ENCODE measurements at places on chromosomes 5 and 9.

DNA sequence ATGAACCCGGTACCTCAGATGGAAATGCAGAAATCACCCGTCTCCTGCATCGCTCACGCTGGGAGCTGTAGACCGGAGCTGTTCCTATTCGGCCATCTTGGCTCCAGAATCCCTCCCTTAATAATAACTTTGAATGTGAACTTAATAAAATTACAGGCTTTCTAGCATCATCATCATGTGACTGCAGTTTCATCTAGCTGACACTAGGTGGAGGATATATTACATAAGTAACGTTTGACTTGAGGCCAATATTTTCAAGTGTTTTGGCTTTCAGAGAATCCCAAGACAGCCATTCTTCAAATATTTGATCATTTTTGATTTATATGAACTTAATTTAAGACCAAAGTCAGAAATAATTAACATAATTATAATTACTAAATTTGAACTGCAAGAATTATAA lies 474.9 kb upstream of the CDH10 start:
- no peak for DNase-seq
- no peak overlapping the region for H3K27ac ChIP-seq
- no peaks in the 10 kb centered on the region for H3K27me3 ChIP-seq

GRCh38 chr5:137366526-137366925 lies 132.6 kb downstream of the SPOCK1 start:
- H3K4me3 ChIP-seq, result no peak overlapping the region
- no peaks in the 10 kb centered on the region for H3K4me1 ChIP-seq
- no peak for DNase-seq
- no peak overlapping the region for H3K27ac ChIP-seq

DNA sequence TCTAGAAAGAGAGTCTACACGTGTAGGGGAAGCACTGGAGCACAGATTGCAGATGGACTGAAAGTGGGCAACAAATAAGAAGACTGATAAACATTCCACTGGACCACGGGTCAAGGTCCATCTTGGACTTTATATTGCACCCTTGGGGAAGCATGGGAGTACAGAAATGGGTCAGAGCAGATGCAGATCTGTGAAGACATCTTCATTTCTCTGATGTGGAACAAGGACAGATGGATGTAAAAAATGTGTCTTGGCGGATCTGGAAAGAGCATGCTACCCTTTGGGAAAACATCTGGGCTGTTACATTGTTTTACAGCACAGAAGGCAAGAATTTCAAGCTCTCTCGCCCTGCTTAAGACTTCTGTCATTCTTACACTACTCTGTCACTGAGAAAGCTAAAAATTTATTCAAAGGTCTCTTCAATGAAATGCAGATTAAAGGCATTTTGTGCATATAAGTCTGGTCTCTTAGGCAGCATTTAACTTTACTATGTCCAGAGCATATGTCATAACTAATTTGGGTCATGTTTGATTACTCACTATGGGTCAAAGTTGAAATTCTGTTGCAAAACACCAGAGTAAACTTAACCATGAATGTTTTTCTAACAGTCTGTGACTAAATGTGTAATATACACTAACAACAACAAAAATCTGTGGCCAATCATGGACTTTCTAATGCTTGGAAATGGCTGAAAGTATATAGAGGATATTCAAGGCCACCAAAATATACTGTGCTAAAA lies 756.4 kb upstream of the DMAC1 start:
- no peak for DNase-seq
- no peaks in the 10 kb centered on the region for H3K36me3 ChIP-seq
- H3K4me3 ChIP-seq, result no peak overlapping the region
- H3K27me3 ChIP-seq, result no peaks in the 10 kb centered on the region

DNA sequence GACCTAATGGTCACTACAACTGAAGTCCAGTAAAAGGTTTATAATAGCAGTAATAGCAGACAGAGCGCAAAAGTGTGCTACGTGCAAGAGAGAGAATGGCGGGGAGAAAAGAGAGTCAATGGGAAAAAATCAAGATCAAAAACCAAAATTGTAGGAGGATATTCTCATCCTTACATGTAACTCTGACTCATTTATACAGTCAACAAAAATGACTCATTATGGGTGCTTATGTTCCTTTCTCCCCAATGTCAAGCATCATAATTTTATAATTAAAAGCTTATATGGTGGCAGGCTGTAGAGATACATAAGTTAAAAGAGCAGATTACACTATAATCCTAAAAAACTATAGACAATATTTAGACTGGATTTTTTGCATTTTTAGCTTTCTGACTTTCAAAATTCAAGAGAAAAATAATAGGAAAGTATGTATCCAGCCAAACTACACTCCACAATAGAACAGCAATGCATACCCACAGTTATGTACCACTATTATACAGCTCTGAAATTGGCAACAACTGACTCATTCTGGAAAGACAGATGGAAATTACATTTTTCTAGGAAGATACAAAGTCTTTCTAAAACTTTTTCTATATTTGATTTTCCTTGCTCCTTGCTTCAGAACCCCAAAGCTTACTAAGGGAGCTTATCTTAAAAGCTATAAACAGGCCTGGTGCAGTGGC lies 78.4 kb downstream of the PLPP1 start:
- H3K27ac ChIP-seq, result no peak overlapping the region
- H3K4me1 ChIP-seq, result peaks cover 17% of the 10 kb centered on the region
- no peak overlapping the region for H3K4me3 ChIP-seq
- no peak for DNase-seq

DNA sequence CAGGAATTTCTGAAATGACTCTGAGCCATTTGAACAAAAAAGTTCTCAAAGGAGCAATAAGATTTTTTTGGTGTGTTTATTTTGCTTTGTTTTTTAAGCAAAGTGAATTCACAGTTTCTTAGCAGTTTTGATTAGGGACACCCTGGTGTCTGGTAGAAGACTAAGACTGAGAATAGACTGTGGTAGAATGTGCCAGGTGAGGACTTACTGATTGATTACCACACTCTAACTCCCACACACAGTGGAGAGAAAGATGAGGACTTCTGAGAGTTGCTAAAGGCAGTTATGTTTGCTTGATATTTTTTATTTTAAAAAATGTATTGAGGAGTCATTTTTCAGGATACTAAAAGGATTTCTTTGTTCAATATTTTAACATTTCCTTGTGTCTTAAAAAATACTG lies 175.1 kb downstream of the CD180 start:
- H3K27ac ChIP-seq, result no peak overlapping the region
- H3K27me3 ChIP-seq, result no peaks in the 10 kb centered on the region
- peaks cover 4% of the 10 kb centered on the region for H3K36me3 ChIP-seq
- H3K4me1 ChIP-seq, result peaks cover 56% of the 10 kb centered on the region
- DNase-seq, result no peak
- no peak overlapping the region for H3K4me3 ChIP-seq
